ENCODE measurements at places on chromosomes 16 and 17.

DNA sequence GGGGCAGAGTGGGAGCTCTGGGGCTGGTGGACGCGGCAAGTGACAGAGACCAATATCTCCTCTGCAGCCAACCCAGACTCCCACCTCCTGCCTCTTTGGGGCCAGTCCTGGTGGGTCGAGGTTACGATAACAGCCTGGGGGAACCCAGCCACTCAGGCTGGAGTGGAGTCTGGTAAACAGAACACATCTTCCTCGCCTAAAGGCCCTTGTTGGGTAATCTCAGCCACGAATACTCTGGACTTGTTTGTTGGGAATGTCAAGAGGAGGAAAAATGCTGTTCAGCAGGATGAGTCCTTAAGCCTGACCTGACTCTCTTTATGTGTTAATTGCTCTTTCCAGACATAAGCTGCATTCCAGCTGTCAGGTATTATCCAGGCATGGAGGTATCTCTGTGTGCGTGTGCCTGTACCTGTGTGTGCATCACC is 8.0 kb upstream of the SPNS2 start:
- no peak for DNase-seq

- DNase-seq: no peak
These were observed 8.2 kb downstream of the WDR45B start for GRCh38 chr17:82640036-82640435.

DNA sequence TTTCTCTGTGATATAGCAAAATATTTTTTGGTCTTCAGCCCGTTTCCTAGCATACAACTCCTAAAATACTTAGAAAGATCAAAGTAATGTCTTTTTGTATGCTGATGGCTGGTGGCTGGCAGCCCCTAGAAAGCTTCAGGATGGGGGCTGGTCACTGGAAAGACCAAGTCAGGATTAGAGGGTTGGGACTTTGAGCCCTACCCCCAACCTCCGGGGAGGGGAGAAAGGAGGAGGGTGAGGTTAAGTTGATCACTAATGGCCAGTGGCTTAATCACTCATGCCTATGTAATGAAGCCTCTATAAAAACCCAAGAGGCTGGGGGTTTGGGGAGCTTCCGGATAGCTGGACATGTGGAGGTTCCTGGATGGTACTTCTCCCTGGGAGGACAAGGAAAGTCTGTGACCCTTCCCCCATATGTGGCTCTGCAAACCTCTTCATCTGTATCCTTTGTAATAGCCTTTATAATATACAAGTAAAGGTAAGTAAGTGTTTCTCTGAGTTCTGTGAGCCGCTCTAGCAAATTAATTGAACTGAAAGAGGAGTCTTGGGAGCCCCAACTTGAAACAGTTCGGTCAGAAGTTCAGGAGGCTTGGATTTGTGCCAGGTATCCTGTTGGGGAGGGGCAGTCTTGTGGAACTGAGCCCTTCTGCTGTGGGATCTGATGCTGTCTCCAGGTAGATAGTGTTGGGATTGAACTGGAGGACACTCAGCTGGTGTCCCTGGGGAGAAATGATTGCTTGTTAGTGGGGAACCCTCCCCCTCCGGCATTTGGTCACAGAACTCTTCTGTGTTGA is 3.5 kb downstream of the SLC7A6 start:
- DNase-seq: no peak

GRCh38 chr16:82643936-82644630 is 17.3 kb downstream of the CDH13 start:
- DNase-seq: no peak

- DNase-seq: no peak
These were observed 323.1 kb downstream of the FOXL1 start for GRCh38 chr16:86901483-86901882.

DNA sequence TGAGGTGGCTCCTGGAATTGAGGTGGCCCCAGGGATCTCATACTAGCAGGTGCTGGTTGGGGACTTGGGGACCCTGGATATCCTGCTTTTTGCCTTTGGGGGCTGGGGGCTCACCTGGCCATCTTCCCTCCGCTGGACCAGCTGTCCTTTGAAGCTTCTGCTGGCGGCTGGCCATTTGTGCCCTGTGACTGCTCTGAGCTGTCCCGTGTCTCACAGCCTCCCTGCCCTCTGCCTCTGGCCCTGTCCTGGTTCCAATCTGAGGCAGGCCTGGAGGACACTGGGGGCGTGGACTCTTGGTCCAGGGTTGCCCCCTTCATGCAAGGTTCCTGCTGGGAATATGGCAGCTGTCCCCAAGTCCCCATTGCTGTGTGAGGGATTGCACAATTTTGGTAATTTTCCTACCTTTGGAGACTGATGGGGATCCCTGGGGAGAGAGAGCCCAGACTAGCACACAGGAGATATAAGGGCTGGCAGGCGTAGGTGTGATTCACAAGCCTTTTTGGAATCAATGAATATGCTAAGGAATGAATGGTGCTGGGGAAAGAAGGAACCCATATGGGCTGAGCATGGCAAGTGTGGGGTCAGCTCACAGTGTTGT is 19.2 kb downstream of the ADCY7 start:
- no peak for DNase-seq

DNA sequence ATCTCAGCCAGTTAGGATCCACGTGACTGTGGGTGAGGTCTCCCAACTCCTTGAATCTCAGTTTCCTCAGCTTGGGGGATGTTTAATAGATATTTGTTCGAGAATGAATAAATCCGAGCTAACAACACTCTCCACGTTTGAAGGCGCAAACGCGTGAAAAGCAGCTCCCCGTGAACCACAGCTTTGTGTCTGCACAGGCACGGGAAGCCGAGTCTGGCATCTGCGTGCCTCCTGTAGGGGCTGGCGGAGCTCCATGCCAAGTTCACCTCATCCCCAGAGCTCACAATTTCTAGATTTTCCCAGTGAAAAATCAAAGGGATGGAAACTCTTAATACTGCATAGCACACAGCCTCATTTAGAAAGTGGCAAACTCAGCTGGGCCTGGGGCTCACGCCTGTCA is 14.3 kb downstream of the SGSH start:
- no peak for DNase-seq

DNA sequence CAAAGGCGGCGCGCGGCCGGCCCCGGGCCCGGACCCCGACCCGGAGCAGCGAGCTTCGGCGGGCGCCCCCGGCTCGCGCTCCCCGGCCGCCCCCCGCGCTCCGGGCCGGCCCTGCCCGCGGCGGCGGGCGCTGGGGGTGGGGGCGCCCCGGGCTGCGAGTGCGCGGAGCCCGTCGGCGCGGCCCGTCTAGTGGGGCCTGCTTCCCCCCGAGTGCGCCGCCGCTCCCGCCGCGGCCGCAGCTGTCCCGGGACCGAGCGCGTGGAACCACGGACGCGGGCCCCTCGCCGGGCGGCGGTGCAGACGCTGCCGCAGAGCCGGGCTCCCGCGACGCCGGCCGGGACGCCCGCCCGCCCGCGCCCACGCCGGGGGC is 308 bp downstream of the ADCY9 start:
- no peak for DNase-seq

- no peak for DNase-seq
These were observed 39.9 kb downstream of the CDH1 start for GRCh38 chr16:68776821-68777485.

- peak; percentile 98 for DNase-seq
These were observed 3.3 kb downstream of the ERBB2 start for GRCh38 chr17:39702901-39703893.
